Spinal cord (tissue), 10 donors: ENCODE measurements at places on chromosomes 13 and 19. TPM values are rescaled to one million over a fixed set of nuclear protein-coding genes. Genes with fewer than 3 reads are reported as not detected.

Gene GRIK5
- polyA plus RNA-seq: 74.8 TPM

Gene LCP1
- polyA plus RNA-seq: 20.4 TPM

Gene KLK1
- 2.0 TPM for polyA plus RNA-seq

Gene STOML3
- polyA plus RNA-seq: 1.5 TPM

Gene IL17D
- 94.7 TPM for polyA plus RNA-seq

Gene NCAN
- 623 TPM for polyA plus RNA-seq

Gene ZNF99
- polyA plus RNA-seq: 0.26 TPM

Gene SIGLEC5
- 0.22 TPM for polyA plus RNA-seq

Gene TEX26
- polyA plus RNA-seq: 1.9 TPM

Gene TSSK6
- polyA plus RNA-seq: 2.2 TPM

Gene TMPRSS9
- polyA plus RNA-seq: 2.1 TPM

Gene SLC6A16
- 2.8 TPM for polyA plus RNA-seq

Gene KASH5
- 0.40 TPM for polyA plus RNA-seq

Gene FCER2
- not detected for polyA plus RNA-seq

Gene MCEMP1
- polyA plus RNA-seq: 0.41 TPM

Gene ZNF835
- 6.6 TPM for polyA plus RNA-seq

Gene KLF2
- 23.3 TPM for polyA plus RNA-seq

Gene R3HDM4
- polyA plus RNA-seq: 71.6 TPM

Gene SYCN
- not detected for polyA plus RNA-seq

Gene PPM1N
- 2.1 TPM for polyA plus RNA-seq

Gene NTN5
- 0.63 TPM for polyA plus RNA-seq

Gene KLK5
- polyA plus RNA-seq: 0.93 TPM

Gene ERVK3-1
- 68.5 TPM for polyA plus RNA-seq

Gene KIR2DL3
- not detected for polyA plus RNA-seq

Gene NFIX
- polyA plus RNA-seq: 175 TPM

Gene GIPR
- polyA plus RNA-seq: 1.9 TPM

Gene F2RL3
- polyA plus RNA-seq: 0.16 TPM

Gene ATP4B
- 2.6 TPM for polyA plus RNA-seq

Gene SMIM44
- polyA plus RNA-seq: not detected

Gene UGGT2
- polyA plus RNA-seq: 32.7 TPM

Gene VPS36
- 58.6 TPM for polyA plus RNA-seq

Gene GPR12
- 15.4 TPM for polyA plus RNA-seq

Gene ANGPTL8
- 0.71 TPM for polyA plus RNA-seq

Gene MEDAG
- polyA plus RNA-seq: 1.4 TPM

Gene CRLF1
- polyA plus RNA-seq: 27.2 TPM

Gene CD22
- polyA plus RNA-seq: 24.2 TPM

Gene NHLRC3
- 31.9 TPM for polyA plus RNA-seq

Gene LRRC63
- 0.73 TPM for polyA plus RNA-seq

Gene LIM2
- polyA plus RNA-seq: not detected

Gene ZNF850
- 2.4 TPM for polyA plus RNA-seq

Gene FAM216B
- polyA plus RNA-seq: 9.8 TPM

Gene CA11
- polyA plus RNA-seq: 53.6 TPM

Gene VWA8
- polyA plus RNA-seq: 9.8 TPM
